ENCODE measurements at places on chromosomes 1 and 21.
A peak's percentile ranks its signal among the peaks of the same experiment; 100 is the strongest.

- DNase-seq = no peak
Measured at GRCh38 chr21:29155118-29155932, 24.9 kb downstream of the MAP3K7CL start.

- DNase-seq = no peak
Measured at GRCh38 chr1:6503884-6504602, 12.6 kb upstream of the PLEKHG5 start.

- no peak for DNase-seq
Measured at GRCh38 chr1:37342736-37343135, 131.6 kb upstream of the ZC3H12A start.

DNA sequence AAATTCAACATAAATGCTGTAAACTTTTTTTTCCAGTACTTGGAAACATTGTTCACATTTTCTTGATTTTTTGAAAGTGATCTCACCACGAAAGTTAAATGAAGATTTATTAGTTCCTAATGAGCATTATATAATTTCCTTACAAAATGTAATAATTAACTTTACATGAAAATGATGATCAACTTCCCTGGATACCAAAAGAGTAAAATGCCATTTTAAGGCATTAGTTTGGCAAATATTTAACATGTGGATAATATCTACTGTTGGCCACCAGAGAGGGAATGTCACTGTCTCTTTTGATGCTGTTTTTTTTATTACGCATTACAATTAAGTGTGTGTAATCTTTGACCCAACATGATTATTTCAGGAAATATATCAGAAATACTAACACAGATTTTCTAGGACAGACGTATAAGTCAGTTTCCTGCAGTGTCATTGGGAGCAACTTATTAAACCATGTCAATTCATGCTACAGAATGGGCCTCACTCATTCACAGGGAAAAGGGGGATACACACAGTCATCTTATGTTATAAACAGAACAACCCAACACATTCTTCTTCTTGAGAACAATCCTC, 903.9 kb upstream of the ADGRL2 start:
- no peak for DNase-seq

DNA sequence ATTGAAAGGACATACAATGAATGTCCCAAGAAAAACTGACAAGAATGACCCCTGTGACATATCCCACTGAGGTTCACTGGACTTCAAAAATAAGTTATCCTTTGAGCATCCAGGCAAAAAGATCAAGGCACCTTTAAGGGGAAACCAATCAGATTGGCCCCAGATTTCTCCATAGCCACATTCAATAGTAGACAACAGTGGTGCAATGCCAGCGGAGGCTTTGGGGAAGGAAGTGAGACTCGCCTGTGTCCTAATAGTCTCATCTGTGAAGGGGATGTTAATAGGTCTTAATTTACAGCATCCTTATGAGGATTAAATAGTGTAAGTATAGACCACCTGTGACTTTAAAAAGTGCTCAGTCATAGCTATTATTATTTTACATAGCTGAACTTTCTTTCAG, 21.5 kb downstream of the RPL5 start:
- DNase-seq = no peak

DNA sequence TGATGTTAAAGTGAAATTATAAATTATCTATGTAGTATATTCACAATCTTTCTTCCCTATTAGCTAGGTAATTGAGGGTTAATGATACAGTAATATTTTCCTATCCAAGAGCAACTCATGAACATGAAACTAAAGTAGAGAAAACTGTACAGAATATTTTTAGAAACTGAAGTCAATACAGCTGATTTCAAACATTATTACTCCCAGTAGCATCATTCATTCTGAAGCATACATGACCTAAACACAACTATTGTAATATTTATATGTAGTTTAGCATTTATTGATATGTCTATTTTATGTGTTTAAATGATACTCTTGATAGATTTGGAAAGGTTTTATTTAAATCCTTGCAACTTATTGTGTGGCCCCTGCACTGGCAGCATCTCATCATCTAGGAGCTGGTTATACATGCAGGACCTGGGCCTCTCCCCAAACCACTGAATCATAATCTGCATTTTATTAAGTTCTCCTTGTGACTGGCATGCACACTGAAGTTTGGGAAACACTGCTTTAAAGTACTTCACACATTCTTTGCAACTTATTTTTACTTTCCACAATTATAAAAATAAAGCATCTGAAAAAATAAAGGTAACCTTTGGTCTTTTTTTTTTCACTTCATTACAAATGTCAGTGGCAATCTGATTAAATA, 199.9 kb downstream of the LRRC40 start:
- no peak for DNase-seq

- DNase-seq = no peak
Measured at GRCh38 chr1:94096797-94097549, 24.0 kb downstream of the ABCA4 start.

DNA sequence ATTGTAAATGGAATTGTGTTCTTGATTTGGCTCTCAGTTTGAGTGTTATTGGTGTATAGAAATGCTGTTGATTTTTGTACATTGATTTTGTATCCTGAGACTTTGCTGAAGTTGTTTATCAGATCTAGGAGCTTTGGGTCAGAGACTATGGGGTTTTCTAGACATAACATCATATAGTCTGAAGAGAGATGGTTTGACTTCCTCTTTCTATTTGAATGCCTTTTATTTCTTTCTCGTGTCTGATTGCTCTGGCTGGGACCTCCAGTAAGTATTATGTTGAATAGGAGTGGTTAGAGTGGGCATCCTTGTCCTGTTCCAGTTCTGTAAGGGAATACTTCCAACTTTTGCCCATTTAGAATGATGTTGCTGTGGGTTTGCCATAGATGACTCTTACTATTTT, 39.1 kb upstream of the ANGPTL1 start:
- DNase-seq = no peak

- no peak for DNase-seq
Measured at GRCh38 chr1:90295534-90295933, 300.6 kb downstream of the ZNF326 start.

- DNase-seq = no peak
Measured at GRCh38 chr21:32570456-32570855, 14.9 kb downstream of the TCP10L start.

- no peak for DNase-seq
Measured at GRCh38 chr1:178540646-178541045, 27.7 kb downstream of the TEX35 start.

DNA sequence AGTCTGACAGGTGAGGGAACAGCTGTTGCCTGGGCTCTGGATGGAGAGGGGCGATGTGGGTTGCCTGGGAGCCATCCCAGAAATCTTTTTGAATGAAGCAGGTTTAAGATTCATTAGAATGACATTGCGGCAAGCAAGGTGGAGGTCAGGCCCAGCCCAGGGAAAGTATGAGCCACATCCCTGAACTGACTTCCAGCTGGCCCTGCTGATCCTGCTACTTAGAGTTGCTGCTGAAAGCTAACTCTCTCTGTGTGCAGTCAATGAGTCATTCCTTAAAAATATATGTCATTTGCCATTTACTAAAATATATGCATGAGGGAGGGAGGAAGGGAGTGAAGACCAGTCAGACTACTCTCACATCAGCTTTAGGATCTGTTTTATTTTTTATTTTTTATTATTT, 54.3 kb upstream of the RAB3GAP2 start:
- no peak for DNase-seq

DNA sequence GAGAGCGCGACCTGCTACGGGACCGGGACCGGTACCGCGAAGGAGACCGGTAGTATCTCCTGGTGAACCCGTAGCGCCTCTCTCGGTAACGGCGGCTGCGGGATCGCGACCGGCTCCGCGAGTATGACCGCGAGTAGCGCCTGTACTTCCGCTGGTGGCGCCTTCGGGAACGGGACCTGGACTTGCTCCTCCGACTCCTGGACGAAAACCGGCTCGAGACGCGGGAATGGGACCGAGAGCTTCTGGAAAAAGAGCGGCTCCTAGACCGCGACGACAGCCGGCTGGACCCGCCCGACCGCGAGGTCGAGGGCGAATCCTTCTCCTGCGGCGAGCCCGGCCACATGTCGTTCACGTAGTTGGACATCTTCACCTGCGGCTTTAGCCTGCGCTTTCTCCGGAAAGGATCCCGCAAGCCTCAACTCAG, 642 bp downstream of the RSRP1 start:
- DNase-seq = peak; percentile 65

- no peak for DNase-seq
Measured at GRCh38 chr1:55232448-55233144, 17.4 kb upstream of the USP24 start.

- DNase-seq = no peak
Measured at GRCh38 chr1:116226017-116226416, 114.8 kb downstream of the MAB21L3 start.

GRCh38 chr21:26936641-26937040, 30.2 kb downstream of the ADAMTS5 start:
- DNase-seq = no peak

DNA sequence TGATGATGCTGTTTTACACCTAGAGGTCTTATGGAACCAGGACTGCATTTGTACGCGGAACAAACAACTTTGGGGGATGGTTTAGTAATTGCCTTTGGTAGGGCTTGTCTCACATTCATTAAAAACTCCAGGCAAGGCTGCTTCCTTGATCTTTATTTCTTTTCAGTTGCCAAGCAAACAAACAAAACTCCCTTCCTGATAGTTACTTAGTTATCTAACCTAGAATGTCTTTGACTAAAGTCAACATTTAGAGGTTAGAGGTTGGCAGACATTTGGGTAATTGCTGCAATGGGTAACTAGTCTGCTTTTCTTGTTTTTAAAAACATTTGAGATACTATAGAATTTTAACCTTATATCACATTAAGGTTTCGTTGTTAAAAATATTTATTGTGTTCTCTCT, 500.9 kb upstream of the PTBP2 start:
- no peak for DNase-seq

GRCh38 chr1:185733818-185734735, at the start of gene HMCN1:
Gene HMCN1, plus strand, starts transcription at chr1:185734391. Its CDS starts 389 bp downstream, at chr1:185734780.
- no peak for DNase-seq

DNA sequence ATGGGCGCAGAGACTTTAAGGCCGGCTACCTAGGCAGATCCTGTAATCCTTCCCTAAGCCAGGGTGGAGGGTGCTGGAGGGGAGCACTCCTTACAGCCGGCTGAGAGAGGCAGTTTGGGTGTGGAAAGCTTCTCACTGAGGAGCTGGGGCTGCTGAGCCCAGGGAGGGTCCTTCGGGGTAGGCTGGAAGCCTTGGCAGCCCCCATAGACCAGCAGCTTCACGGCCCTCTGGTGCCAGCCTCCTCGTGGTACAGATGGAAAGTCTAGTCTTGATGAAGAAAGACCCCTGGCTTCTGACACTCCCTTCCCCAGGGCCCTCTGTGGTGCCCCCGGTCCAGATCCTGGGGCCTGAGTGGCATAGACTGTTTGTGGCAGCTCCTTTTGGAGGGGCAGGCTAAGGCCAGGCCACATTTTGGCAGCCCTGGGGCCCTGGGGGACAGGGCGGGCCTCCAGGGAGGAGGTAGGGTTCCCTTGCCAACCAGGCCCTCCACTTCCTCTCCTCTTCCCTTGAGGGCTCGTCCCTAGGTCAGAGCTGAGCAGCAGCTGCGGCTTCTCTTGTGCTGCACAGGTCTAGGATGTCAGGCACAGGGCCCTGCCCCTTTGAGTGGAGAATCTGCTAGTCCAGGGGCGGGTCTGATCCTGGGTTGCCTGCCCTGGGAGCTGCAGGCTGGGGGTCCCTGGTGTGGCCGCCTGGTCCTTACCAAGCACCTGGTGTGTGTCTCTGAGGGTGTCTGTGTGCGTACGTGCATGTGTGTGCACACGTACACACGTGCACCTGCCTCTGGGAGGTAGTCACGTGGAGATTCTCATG, 4.8 kb downstream of the AMPD2 start:
- no peak for DNase-seq

GRCh38 chr1:171641076-171641864, 11.2 kb downstream of the MYOC start:
- DNase-seq = no peak

GRCh38 chr1:115499253-115499652, 142.5 kb upstream of the VANGL1 start:
- no peak for DNase-seq

DNA sequence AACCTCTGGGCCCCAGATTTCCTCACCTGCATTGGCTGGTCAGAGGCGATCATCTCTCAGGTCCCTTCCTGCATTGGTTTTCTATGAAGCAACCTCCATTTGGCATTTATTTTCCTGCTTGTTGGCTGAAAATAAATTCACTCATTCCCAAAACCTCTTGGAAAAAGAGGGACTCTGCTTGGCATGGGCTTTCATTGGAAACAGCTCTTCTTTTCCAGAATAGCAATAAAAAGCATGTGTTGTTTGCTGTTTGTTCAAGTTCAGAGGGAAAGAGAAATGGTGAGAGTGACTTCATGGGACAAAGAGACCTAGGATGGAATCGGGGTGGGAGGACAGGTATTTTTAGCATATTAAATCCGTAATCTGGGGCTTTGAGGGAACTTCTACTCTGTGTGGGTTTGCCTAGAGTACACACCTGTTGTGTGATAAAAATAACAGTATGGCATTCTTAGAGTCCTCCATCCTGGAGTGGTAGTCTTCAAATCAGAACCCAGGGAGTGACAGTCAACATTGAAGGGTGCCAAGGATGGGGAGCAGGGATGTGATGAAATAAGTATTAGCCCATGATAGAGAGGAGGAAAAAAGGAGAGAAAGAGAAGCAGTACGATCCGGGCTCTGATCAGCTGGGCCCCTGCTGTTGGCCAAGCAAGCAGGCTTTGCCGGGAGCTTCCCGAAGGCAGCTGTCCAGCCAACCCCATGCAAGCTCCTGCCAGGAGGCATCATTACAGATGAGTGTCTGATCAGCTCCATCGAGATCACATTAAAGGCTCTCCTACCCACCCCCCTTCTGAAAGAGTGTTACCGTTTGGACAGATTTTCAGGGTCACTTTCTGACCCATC, 131.9 kb upstream of the NFIA start:
- DNase-seq = no peak

GRCh38 chr1:225469051-225469450, 41.2 kb upstream of the LBR start:
- DNase-seq = no peak

Data from RWPE2 (cell line).